ENCODE measurements at places on chromosomes 11 and 22.
A peak's percentile ranks its signal among the peaks of the same experiment; 100 is the strongest.

DNA sequence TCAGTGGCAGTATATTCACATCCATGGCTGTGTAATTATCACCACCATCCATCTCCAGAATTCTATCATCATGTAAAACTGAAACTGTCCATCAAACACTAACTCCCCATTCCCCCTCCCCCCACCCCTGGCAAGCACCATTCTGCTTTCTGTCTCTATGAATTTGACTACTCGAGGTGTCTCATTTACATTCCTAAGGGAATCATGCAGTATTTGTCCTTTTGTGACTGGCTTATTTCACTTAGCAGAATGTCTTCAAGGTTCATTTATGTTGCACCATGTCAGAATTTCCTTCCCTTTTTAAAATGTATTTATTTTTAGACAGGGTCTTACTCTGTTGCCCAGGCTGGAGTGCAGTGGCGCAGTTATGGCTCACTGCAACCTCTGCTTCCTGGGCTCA lies 20.3 kb downstream of the DERL3 start:
- DNase-seq, result no peak

GRCh38 chr11:2248242-2248641 lies 22.1 kb downstream of the ASCL2 start:
- DNase-seq, result no peak

GRCh38 chr11:65432686-65433582 lies 10.3 kb downstream of the NEAT1 start:
- DNase-seq, result no peak

DNA sequence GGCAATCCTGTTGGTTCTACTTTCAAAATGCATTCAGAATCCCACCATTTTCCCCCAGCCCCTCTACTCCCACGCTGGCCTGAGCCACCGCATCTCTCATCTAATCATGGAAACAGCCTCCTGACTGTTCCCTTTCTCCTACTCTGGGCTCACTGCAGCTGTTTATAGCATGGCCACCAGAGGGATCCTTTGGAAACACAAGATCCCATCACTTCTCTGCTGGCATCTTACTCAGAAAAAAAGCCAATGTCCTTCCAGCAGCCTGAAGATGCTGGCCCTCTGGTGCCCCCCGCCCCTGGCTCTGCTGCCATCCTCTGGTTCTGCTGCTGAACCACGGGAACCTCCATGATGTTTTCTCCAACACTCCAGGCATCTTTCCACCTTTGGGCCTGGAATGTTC lies 11.1 kb downstream of the MS4A8 start:
- no peak for DNase-seq

DNA sequence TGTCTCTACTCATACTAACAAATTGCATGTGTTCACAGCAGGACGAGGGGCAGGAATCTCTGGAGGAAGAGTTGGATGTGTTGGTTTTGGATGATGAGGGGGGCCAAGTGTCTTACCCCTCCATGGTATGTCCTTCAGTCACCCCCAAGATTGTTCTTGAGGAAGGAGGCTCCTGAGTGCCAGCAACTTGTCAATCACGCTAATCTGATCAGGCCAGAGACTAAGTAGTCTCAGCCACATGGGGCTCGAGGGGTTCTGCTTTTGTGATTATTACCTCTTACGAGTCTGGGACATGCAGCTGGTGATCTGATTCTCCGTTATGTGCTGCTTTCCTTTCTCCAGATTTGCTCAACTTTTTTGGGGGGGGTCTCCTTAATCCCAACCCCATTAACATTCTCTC lies 54.3 kb downstream of the CTNND1 start:
- no peak for DNase-seq

DNA sequence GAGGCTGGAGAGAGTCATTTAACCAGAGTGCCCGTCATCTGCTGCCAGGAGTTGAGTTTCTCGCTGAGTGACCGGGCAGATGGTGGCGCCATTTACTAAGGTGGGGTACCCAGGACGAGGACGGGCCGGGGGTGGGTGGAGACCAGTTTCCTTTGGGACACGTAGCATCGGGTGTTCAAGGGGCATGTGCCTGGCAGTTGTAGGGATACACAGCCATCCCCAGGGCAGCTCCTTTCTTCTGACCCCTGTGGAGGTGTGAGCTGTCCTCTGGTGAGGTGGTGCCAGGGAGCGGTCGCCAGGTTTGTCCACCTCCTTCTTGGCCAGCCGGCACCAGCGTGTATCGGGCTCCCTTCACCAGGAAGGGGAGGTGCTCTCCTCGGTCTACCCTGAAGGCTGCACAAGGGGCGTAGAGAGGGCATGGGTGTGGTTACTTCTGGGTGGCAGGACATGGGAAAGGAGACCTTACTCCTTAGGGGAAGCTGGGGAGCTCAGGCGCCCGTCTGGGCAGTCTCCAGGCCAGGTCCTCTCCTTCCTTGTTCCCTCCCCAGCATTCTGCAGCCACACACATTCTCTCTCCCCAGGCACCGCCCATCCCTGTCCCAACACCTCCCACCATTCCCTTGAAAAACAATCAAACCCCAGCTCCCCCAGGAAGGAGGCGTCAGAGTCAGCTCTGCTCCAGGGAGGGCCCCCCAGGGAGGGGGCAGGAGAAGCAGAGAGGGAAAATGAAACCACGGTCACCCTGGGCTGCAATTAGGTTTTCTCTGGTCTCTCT lies 10.3 kb upstream of the MB start:
- peak; percentile 90 for DNase-seq
